Body of pancreas (tissue), 4 donors: ENCODE measurements at places on chromosomes 16 and 17.

DNA sequence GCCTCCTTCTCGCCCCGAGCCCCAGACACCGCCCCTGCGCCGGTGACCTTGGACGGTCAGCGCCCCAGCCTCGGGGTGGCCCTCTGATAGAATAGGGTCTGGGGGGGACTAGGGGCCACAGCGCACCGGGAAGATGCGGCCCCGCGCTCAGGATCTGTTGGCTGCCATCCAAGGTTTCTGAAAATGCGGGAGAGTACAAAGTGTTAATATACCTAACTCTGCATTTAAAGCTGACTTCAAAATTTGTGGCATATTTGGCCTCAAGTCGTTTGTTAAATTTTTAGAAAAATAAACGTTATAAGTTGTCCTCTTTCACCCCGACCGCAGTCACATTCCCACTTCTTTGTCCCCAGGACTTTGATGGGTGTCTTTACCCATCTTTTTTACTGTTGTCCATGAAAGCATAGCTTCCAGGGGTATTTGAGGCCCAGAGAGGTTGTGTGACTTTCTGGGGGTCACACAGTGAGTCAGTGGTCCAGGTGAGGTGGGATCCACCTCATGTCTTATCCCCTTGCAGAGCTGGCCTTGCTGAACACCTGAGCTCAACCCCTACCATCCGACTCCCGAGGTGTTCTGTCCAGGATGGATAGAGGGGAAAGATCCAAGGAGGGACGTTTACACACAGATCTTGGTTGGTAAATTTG lies 796 bp downstream of the NT5M start:
- DNase-seq = no peak

DNA sequence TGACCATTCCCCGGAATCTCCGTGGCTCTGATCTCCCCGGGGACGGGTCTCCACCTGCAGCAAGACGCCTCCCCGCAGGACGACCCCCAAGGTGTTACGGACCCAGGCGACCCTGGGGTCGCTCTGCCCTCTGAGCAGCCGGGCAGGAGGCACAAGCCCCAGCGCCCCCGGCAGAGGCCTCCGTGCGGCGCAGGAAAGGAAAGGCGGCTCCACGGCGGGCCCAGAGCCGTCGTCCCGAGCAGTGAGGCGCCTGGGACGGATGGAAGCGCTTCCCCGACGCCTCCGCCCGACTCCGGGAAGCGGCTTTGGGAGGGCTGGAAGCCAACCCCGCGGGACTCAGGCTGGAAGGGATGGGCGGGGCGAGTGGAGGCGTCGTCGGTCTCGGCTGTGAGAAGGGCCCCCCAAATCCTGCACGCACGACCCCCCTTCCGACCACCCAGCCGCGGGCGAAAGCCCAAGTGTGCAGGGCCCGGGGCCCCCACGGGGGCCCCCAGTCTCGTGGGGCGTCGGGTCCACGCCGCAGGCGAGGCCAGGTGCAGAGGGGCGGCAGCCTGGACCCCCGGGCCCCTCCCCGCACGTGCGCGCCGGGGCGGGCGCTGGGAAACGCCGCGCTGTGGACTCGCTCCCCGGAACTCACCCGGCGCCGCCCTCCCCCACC lies 32.7 kb upstream of the RPH3AL start:
- peak; percentile 39 for DNase-seq

- no peak for DNase-seq
Measured at GRCh38 chr16:88906535-88907105, 40.2 kb upstream of the PABPN1L start.

DNA sequence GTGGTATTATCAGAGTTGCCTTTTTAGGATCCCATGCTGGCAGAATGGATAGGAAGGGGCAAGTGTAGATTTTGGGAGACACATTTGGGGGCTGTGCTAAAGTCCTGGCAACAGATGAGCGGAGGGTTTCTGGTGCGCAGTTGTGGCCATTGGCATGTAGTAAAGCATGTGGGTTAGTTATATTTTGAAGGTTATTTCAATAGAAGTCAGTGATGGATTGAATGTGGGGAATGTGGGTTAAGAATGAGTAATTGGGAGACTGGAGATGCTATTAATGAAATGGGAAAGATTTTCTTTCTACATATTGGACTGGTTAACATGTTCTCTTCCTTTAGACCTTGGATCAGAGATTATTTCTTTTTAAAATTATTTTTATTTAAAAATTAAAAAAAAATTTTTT lies 10.0 kb downstream of the DUS2 start:
- DNase-seq = no peak

- DNase-seq = no peak
Measured at GRCh38 chr17:6072611-6073010, 2.4 kb downstream of the WSCD1 start.

- DNase-seq = no peak
Measured at GRCh38 chr17:69086641-69087040, 25.9 kb upstream of the ABCA9 start.
